Psoas muscle (tissue), 8 donors: ENCODE measurements at places on chromosomes 2 and 18. TPM values are rescaled to one million over a fixed set of nuclear protein-coding genes. Genes with fewer than 3 reads are reported as not detected.

Gene HSPD1
- 179 TPM for total RNA-seq

Gene PDCD1
- total RNA-seq: not detected

Gene STPG4
- not detected for total RNA-seq

Gene FEV
- not detected for total RNA-seq

Gene RESP18
- not detected for total RNA-seq

Gene ZBTB7C
- total RNA-seq: 2.4 TPM

Gene CXCR1
- 0.28 TPM for total RNA-seq

GRCh38 chr2:212914392-212914791, 237.0 kb downstream of the IKZF2 start:
- no peaks in the 10 kb centered on the region for H3K4me1 ChIP-seq
- no peak overlapping the region for H3K27ac ChIP-seq
- no peaks in the 10 kb centered on the region for H3K36me3 ChIP-seq
- DNase-seq: no peak
- H3K27me3 ChIP-seq: no peaks in the 10 kb centered on the region

DNA sequence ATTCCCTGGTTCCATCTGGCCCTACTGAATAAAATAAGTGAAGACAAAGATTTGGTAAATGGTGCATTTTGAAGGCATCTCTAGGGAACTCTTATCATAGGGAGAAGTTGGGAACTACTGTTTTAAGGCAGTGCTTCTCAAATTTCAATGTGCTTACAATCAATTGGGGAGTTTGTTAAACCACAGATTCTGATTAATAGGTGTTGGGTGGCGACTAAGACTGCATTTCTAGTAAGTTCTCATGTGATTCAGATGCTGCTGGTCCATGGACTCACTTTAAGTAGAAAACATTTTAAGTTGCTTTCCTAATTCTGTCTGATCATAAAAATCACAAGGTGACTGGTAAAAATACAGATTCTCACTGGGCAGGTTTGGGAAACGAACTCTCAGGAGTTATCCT, 14.6 kb downstream of the FARSB start:
- H3K4me3 ChIP-seq: no peak overlapping the region
- DNase-seq: no peak
- no peak overlapping the region for H3K27ac ChIP-seq
- no peaks in the 10 kb centered on the region for H3K36me3 ChIP-seq
- no peaks in the 10 kb centered on the region for H3K27me3 ChIP-seq
- H3K4me1 ChIP-seq: no peaks in the 10 kb centered on the region

DNA sequence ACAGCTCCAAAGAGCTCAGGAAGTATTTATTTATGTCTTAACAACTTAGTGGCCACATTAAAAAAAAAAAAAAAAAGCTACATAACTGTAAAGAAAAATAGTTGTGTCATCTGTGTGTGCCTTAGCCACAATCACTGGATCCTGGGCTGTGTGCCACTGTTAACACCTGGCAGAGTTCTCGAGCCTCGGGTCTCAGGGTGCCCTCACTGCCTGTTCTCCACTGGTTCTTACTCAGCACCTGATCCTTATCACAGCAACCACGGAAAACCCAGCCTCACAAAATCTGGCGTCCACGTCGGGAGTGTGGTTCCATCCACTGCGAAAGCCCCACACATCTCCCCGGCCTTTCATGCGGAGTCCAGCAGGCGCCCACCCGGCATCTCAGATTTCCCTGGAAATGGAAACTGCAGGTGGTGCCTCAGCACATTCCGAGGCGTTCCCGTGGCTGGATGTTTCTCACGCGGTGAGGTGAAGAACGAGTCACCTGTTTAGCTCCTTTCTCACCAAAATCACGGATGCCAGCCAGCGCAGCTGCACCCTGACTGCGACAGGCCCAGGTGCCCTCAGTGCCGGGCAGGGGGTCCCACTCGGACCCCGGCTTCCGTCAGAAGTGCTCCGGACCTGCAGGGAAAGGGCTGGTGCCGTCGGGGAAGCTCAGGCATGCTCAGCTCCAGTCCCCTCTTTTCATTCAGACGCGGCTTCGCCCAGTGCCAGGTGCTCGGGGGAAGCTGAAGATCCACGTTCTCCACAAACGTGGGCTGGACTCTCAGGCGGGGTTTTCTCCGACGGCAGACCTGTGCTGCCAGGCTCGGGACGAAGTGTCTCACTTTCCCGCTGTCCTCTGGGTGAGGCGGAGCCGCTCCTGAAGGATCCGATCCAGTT, 198.7 kb upstream of the SALL3 start:
- H3K36me3 ChIP-seq: no peaks in the 10 kb centered on the region
- no peaks in the 10 kb centered on the region for H3K27me3 ChIP-seq
- DNase-seq: no peak
- no peak overlapping the region for H3K27ac ChIP-seq

DNA sequence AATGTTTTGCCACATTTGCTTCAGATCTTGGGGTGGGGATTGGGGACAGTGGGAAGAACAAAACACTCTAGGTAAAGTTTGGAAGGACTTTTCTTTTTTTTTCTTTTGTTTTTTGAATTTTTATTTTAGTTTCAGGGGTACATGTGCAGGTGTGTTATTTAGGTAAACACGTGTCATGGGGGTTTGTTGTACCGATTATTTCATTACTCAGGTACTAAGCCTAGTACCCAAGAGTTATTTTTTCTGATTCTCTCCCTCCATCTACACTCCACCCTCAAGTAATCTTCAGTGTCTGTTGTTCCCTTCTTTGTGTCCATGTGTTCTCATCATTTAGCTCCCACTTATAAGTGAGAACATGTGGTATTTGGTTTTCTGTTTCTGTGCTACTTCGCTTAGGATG, 73.3 kb downstream of the FASTKD2 start:
- H3K36me3 ChIP-seq: no peaks in the 10 kb centered on the region
- H3K4me3 ChIP-seq: no peak overlapping the region
- no peak for DNase-seq
- H3K27ac ChIP-seq: no peak overlapping the region
- H3K27me3 ChIP-seq: no peaks in the 10 kb centered on the region

DNA sequence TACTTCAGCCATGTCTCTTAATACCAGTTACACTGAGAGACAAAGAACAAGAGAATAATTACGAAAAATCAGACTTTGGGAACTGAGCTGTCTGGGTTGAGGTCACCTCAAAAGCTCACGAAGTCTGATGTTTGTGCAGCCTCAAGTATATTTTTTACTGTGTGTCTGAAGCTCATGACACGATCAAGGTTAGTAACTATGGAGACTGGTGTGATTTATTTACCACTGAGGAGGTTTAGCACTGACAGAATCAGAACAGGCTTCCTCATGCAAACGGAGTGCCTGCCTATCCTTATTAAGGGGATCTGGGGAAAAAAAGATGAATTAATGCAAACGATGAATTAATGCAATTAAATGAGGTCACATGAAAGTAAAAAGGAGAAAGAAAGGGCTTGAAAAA, 61.1 kb upstream of the RAPH1 start:
- no peaks in the 10 kb centered on the region for H3K27me3 ChIP-seq
- DNase-seq: no peak
- no peak overlapping the region for H3K4me3 ChIP-seq
- H3K27ac ChIP-seq: no peak overlapping the region

- no peaks in the 10 kb centered on the region for H3K4me1 ChIP-seq
- no peak overlapping the region for H3K27ac ChIP-seq
- DNase-seq: no peak
- no peak overlapping the region for H3K4me3 ChIP-seq
- no peaks in the 10 kb centered on the region for H3K27me3 ChIP-seq
Observed at GRCh38 chr2:189870381-189871085, 86.3 kb downstream of the PMS1 start.

DNA sequence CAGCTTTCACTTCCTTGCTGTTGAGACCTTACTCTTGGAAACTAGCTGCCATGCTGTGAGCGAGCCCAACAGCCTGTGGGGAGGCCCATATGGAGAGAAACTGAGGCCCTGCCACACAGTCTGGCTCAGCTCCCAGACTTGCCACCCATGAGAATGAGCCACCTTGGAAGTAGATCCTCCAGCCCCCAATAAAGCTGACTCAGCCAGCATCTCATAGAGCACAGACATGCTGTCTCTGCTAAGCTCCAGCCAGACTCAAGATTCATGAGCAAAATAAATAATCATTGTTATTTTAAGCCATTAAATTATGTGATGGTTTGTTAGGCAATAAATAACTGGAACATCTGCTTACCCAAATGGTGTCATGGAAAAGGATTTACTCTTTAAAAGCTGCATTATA, 53.6 kb upstream of the DDX18 start:
- H3K36me3 ChIP-seq: no peaks in the 10 kb centered on the region
- no peak overlapping the region for H3K4me3 ChIP-seq
- H3K27me3 ChIP-seq: no peaks in the 10 kb centered on the region
- DNase-seq: no peak

GRCh38 chr2:112465382-112465781, 16.6 kb upstream of the TTL start:
- no peak overlapping the region for H3K27ac ChIP-seq
- no peaks in the 10 kb centered on the region for H3K36me3 ChIP-seq
- no peaks in the 10 kb centered on the region for H3K4me1 ChIP-seq
- DNase-seq: no peak
- no peak overlapping the region for H3K4me3 ChIP-seq

GRCh38 chr2:149271575-149271974, 58.8 kb upstream of the LYPD6 start:
- H3K36me3 ChIP-seq: no peaks in the 10 kb centered on the region
- H3K27ac ChIP-seq: no peak overlapping the region

- H3K27me3 ChIP-seq: peaks cover under 1% of the 10 kb centered on the region
- H3K36me3 ChIP-seq: no peaks in the 10 kb centered on the region
- peaks cover 2% of the 10 kb centered on the region for H3K4me1 ChIP-seq
Observed at GRCh38 chr18:77323640-77324299, 74.1 kb downstream of the GALR1 start.

GRCh38 chr2:120722568-120723421, 12.9 kb upstream of the GLI2 start:
- H3K4me3 ChIP-seq: no peak overlapping the region
- no peak for DNase-seq
- H3K27ac ChIP-seq: no peak overlapping the region
- no peaks in the 10 kb centered on the region for H3K4me1 ChIP-seq

- no peaks in the 10 kb centered on the region for H3K27me3 ChIP-seq
- no peak overlapping the region for H3K4me3 ChIP-seq
- no peak overlapping the region for H3K27ac ChIP-seq
- peaks cover 7% of the 10 kb centered on the region for H3K36me3 ChIP-seq
Observed at GRCh38 chr2:239983004-239983778, 42.0 kb downstream of the NDUFA10 start.

GRCh38 chr2:96359310-96359709, 23.7 kb downstream of the NCAPH start:
- no peaks in the 10 kb centered on the region for H3K4me1 ChIP-seq
- no peaks in the 10 kb centered on the region for H3K27me3 ChIP-seq
- DNase-seq: no peak
- no peak overlapping the region for H3K4me3 ChIP-seq
- no peaks in the 10 kb centered on the region for H3K36me3 ChIP-seq

GRCh38 chr2:263774-264492, at the start of gene SH3YL1:
Gene SH3YL1, minus strand, starts transcription at chr2:264032. Its CDS starts 48 bp downstream, at chr2:263984.
- no peaks in the 10 kb centered on the region for H3K36me3 ChIP-seq
- H3K4me1 ChIP-seq: peaks cover 21% of the 10 kb centered on the region
- peak within 1 kb of the TSS; percentile 77 for H3K27ac ChIP-seq
- no peaks in the 10 kb centered on the region for H3K27me3 ChIP-seq
- DNase-seq: peak; percentile 27

GRCh38 chr2:188382107-188382506, 90.4 kb downstream of the GULP1 start:
- no peaks in the 10 kb centered on the region for H3K36me3 ChIP-seq
- no peaks in the 10 kb centered on the region for H3K27me3 ChIP-seq
- H3K4me1 ChIP-seq: peaks cover 30% of the 10 kb centered on the region
- H3K4me3 ChIP-seq: peak overlapping the region; percentile 55

DNA sequence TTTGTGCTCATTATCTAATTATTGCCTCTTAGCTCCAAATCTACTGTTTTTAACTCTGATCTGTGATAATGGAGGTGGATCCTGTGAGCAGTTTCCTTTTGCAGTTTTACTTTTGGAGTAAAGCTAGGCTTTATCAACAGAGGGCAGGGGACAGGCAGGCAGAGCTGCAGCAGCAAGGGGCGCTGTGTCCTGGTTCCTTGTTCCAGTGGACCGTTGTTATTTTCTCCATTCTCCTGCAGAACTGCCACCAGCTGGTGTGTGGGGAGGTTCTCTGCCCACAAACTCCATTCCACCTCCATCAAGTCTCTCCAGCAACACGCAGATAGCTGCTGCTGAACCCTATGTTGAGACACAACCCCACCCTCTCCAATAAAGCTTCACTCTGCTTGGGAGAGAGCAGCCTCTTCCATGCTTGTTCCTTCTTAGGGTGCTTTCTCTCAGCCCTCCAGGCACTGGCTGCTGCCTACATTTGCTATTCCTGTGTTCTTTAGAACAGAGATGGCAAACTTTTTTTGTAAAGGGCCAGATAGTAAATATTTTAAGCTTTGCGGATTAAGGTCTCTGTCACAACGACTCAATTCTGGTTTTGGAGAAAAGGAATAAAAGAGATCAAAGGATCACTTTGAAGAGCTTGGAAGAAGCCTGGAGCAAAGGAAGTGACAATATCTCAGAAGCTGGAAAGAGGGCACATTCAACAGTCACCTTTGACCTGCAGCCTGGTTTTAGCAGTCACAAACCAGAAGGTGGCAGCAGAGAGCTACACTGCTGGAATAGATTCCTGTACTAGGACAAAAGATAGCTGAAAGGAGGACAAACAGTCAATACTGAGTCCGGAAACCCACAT, 208.8 kb downstream of the CCDC178 start:
- DNase-seq: peak; percentile 20
- H3K27me3 ChIP-seq: no peaks in the 10 kb centered on the region
- H3K4me3 ChIP-seq: no peak overlapping the region
- H3K4me1 ChIP-seq: no peaks in the 10 kb centered on the region
- H3K36me3 ChIP-seq: no peaks in the 10 kb centered on the region

- H3K27me3 ChIP-seq: no peaks in the 10 kb centered on the region
- no peaks in the 10 kb centered on the region for H3K4me1 ChIP-seq
- no peak overlapping the region for H3K4me3 ChIP-seq
- DNase-seq: no peak
- H3K27ac ChIP-seq: no peak overlapping the region
Observed at GRCh38 chr2:26550276-26551015, 72.5 kb upstream of the OTOF start.

GRCh38 chr2:8743261-8743660, 61.4 kb downstream of the ID2 start:
- no peaks in the 10 kb centered on the region for H3K4me1 ChIP-seq
- H3K4me3 ChIP-seq: no peak overlapping the region
- H3K27ac ChIP-seq: no peak overlapping the region
- no peaks in the 10 kb centered on the region for H3K27me3 ChIP-seq

DNA sequence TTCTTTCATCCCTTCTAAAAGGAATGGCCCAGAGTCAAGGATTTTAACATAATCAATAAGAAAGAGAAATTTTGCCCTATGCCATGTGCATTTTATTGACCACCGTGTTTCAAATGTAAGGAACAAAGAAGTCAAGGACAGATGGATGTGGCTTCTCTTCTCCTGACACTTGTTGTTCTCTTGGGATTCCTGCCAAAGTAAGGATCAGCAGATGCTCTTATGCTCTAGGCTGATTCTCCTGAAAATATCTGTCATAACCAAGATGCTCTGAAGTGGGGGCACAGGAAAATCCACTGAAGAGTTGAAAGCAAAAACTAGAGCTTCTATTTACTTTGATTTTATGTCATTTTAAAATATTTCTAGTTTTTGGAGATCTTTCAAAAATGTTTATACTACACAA, 72.9 kb upstream of the SYT4 start:
- no peak for DNase-seq
- H3K4me3 ChIP-seq: no peak overlapping the region
- H3K4me1 ChIP-seq: no peaks in the 10 kb centered on the region
